ENCODE measurements at places on chromosomes 4 and X.
A peak's percentile ranks its signal among the peaks of the same experiment; 100 is the strongest.

GRCh38 chr4:88742561-88742960 is 44.9 kb upstream of the NAP1L5 start:
- no peak for DNase-seq

DNA sequence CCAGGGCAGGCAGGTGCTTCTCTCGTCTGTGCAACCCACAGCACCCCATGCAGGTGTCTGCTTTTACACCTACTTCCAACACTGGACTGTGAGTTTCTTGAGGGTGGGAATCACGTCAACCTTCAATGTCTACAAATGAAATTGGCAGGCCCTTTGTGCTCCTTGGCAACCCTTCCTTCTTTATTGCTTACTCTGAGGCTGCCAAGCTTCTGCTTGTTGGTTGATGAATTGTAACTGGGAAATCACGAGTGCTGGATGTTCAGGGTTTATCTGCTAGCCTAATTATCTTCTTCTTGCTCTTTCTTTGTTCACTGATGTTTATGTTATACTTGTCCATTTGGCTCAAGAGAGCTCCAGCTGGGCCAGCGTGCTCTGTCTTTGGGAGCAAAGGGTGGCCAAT is 2.5 kb upstream of the DGAT2L6 start:
- DNase-seq: no peak

DNA sequence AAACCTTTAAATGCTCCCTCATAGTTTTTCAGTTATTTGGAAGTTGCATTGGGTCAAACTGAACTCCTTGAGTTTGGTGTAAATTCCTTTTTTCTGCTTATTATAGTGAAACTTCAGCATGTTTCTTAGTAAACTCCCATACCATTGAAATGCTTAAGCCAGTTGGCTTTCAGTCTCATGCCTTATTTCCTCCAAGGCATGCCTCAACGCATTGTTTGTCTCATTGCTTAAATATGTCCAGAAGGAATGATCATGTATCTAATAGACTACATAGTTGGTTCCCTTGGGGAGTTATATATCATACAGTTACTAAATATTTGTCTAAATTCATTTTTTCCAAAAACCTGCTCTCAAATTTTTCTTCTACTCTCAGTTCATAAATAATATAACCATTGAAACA is 114.0 kb downstream of the STOX2 start:
- no peak for DNase-seq

GRCh38 chrX:96650023-96650422 is 34.6 kb upstream of the DIAPH2 start:
- no peak for DNase-seq

DNA sequence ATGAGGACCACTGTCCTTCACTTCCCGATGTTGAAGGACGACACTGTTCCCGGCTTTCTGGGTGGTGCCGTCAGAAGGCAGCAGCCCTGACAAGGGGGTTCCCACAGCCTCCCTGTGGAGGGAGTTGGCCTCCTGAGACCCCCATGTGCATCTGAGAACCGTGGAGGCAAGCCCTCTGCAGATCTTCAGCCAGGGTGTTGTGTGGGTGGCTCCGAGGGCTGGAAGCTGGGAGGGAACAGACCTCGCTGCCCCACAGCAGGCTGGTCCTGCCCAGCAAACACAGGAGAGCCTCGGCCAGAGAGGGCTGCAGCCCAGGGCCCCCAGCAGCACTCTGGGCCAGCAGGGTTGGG is 16.2 kb downstream of the DGKQ start:
- no peak for DNase-seq

DNA sequence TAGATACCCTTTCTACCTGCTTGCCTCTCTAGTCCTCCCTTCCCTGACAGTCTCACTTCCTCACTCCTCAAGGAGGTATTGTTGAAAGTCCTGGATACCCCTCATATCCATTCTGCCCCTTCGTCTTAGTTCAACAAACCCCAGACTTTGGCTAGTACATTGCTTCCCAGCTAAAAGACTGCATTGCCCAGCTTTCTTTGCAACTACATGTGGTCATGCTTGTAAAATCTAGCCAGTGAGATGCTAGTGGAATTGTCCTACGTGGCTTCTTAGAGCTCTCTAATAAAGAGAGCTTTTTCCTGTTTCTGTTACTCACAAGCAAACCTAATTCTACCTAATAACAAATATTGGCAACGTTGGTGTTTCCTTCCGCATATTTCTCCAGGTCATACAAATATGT is 237.9 kb upstream of the PSAPL1 start:
- DNase-seq: no peak

DNA sequence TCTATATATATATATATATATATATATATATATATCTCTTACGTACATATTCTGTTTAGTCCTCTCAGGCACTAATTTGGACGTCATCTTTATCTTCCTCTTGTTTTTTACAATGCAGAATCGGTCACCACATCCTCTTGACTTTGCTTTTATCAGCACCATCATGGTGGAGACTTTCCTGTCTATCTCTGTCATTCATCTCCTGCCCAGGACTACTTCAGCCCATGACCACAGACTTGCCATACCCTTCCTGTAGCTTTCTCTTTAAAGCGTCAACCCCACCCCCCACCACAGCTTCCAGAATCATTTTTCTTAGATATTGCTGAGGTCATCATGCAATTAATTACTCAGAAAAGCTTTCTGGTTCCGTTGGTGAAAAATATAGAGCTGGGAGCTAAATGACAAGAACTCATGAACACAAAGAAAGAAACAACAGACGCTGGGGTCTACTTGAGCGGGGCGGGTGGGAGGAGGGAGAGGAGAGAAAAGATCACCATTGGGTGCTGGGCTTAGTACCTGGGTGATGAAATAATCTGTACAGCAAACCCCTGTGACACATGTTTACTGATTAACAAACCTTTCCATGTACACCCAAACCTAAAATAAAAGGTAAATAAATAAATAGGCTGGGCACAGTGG is 30.5 kb upstream of the PRKX start:
- DNase-seq: no peak

GRCh38 chr4:123581802-123582201 is 185.2 kb downstream of the SPRY1 start:
- DNase-seq: no peak

- no peak for DNase-seq
These were observed 86.2 kb downstream of the IRF2 start for GRCh38 chr4:184388106-184388505.

GRCh38 chrX:45850197-45850774 is 649.6 kb upstream of the DIPK2B start:
- DNase-seq: peak; percentile 12

DNA sequence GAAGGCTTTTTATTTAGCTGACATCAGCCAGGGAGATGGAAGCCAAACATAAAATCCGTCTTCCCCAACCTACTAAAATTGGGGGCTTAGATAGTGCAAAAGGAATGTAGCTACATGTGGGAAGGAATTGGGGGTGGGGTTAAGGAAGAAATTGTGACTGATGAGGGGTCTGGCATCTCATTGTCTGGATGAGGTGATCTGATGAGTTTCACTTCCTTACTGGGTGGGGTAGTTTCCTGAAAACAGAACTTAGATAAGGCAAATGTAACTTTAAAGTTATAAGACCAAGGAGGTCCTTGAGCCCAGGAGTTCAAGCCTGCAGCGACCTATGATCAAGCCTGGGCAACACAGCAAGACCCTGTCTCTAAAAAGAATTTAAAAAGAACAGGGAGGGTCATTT is 105.5 kb upstream of the NEIL3 start:
- DNase-seq: no peak

DNA sequence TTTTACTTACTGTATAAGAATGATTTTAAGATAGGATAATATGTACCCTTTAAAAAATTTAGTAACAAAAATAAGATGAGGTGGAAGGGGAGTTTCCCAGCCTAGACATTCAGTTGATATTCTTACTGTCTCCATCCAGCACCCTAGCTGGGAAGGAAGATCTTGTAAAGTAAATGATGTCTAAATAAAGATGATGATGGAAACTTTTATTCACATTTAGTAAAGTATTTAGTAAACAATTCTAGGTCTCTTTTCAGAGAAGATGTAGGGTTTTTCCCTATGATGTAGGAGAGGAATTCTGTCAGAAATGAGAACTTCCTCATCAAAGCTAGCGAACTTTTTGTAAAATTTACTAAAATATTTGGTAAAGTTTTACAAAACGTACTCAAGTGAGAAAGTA is 136.8 kb downstream of the RAPGEF2 start:
- DNase-seq: no peak

- no peak for DNase-seq
These were observed 15.8 kb downstream of the SORBS2 start for GRCh38 chr4:185796176-185796575.

- DNase-seq: no peak
These were observed 243.8 kb downstream of the ADGRL3 start for GRCh38 chr4:61443813-61444510.

DNA sequence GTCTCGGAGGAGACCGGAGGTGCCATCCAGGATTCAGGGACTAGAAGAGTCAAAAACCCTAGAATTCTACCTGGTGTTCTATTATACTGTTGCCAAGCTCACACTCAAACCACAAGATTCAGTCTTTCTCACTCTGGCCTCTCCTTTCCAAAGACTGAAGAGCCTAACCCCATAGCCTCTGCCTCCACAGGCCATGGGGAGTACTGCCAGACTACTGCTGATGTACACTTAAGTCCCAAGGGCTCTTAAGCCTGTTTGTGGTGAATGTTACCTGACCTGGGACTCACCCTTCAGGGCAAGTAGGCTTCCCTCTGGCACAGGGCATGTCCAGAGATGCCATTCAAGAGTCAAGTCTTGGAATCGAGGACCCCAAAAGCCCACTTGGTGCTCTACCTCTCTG is 58.9 kb upstream of the IRS4 start:
- no peak for DNase-seq

DNA sequence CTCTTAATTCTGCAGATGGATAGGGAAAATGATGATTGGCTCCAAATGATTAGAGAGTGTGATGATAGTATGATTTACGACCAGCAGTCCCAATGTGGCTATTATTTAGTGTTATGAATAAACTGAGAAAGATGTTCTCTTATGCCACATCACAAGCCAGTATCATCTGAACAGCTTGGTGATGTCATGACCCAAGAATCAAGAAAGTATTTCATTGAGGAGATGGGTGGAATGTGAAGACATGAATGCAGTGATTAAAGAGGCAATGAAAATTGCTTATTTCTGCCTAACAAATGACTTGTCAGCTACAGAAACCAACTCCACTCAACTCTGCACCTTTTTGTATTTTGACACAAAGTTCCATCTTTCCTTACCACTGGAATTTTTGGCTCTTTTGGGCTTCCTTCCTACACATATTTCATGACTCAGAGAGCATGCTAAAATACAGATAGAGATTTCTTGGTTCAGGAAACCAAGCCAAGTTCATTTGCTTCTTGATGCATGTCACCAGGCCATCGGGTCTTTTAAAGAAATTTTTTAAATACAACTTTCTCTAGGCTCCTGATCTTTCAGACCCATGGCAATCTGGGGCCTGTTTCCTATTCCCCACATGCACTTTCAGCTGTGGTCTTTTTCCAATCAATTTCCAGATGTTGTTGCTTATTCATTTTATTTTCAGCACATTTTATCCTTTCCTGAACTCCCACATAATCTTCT is 174.2 kb downstream of the HHIP start:
- no peak for DNase-seq

DNA sequence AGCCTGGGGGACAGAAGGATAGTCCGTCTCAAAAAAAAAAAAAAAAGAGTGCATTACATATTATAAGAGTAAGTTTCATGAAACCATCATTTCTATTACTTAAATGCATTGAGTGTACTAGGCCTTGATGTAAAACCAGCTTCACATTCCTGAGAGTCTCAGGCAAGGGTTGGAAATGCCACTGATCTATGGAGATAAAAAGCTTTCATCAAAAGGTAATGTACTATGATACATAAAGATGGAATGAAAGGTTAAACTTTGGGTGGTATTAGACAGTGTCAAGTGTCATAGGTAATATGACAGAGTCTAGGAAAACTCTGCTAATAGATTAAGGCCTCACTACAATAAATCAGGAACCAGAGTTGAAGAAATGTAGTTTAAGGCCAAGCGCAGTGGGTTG is 7.4 kb downstream of the CFAP97 start:
- DNase-seq: no peak

DNA sequence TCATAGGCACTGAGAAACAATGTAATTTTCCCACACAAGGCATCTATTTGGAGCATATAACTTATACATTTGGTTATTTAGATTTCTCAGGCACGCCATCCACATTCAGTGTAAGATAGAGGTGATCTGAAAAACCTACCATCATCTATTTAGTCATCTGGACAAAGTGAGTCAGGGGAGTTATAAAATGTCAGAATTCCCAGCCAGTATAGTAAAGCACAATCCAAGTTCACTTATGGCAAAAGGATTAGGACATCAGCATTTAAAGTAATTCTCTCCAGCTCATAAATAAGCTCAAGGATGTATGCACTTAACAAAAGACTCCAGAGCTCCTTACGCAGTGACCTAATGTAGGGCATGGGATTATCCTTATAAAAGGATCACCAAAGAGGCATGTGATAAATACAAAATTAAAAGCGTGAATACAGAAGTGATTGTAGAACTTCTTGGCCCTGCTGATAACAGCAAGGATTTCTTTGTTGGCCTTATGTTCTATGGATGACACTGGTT is 65.3 kb upstream of the DCLK2 start:
- no peak for DNase-seq

All from GM13976 (cell line).